ENCODE measurements at places on chromosomes 5 and 9. TPM values are rescaled to one million over a fixed set of nuclear protein-coding genes. Genes with fewer than 3 reads are reported as not detected.

The SHC3 gene
- 1.2 TPM for total RNA-seq

The TLX3 gene
- not detected for total RNA-seq

The NEUROG1 gene
- not detected for total RNA-seq

The VDAC1 gene
- total RNA-seq: 125 TPM

The PDGFRB gene
- total RNA-seq: 16.5 TPM

The CA9 gene
- total RNA-seq: 1.2 TPM

The C9orf153 gene
- total RNA-seq: not detected

The MEIKIN gene
- total RNA-seq: not detected

The MRPL41 gene
- total RNA-seq: 88.1 TPM

DNA sequence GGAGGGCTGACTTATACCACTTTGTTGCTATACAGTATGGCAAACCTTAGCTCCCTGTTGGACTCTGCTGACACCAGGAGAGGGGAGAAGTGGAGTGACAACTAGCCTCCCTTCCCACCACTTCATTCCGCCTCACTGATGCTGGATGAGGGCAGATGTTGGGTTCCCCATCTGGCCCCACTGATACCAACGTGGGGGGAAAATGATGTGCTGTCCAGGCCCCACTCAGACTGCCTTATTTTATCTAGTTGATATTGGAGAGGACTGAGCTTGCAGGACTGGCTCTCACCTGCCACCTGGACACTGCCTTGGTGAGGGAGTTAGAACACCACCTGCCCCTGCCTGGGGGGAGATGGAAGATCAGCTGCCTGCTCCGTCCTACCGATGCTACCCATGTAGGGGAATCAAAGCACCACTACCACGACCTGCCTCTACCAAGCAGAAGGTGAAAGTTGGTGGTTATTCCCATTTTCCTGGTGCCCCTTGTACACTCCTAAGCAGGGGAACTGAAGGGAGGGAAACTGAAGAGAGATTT is 292.1 kb downstream of the GADD45G start:
- no peaks in the 10 kb centered on the region for H3K36me3 ChIP-seq
- no peak overlapping the region for H3K27ac ChIP-seq
- H3K4me1 ChIP-seq: peaks cover 22% of the 10 kb centered on the region
- no peak for DNase-seq

GRCh38 chr9:81683238-81683637 is 6.1 kb downstream of the TLE1 start:
- H3K4me1 ChIP-seq: peaks cover 84% of the 10 kb centered on the region
- H3K27me3 ChIP-seq: no peaks in the 10 kb centered on the region
- peaks cover 27% of the 10 kb centered on the region for H3K36me3 ChIP-seq
- no peak for DNase-seq

- no peaks in the 10 kb centered on the region for H3K4me1 ChIP-seq
- H3K36me3 ChIP-seq: peaks cover 95% of the 10 kb centered on the region
- no peak overlapping the region for H3K4me3 ChIP-seq
- no peak overlapping the region for H3K27ac ChIP-seq
- DNase-seq: no peak
These were observed 20.5 kb upstream of the MRNIP start for GRCh38 chr5:179879003-179879689.

GRCh38 chr9:33480976-33481375 is 7.3 kb upstream of the NOL6 start:
- H3K27ac ChIP-seq: no peak overlapping the region
- no peaks in the 10 kb centered on the region for H3K36me3 ChIP-seq
- no peak for DNase-seq
- H3K4me1 ChIP-seq: no peaks in the 10 kb centered on the region
- no peaks in the 10 kb centered on the region for H3K27me3 ChIP-seq
- H3K4me3 ChIP-seq: no peak overlapping the region

- DNase-seq: no peak
- H3K27me3 ChIP-seq: no peaks in the 10 kb centered on the region
- no peak overlapping the region for H3K27ac ChIP-seq
- H3K36me3 ChIP-seq: peaks cover 8% of the 10 kb centered on the region
- no peak overlapping the region for H3K4me3 ChIP-seq
These were observed 14.5 kb downstream of the HACD4 start for GRCh38 chr9:21016701-21017491.

- H3K4me1 ChIP-seq: peaks cover 7% of the 10 kb centered on the region
- H3K36me3 ChIP-seq: no peaks in the 10 kb centered on the region
- no peak overlapping the region for H3K27ac ChIP-seq
- DNase-seq: no peak
These were observed 17.0 kb downstream of the FGFR4 start for GRCh38 chr5:177103523-177104253.

DNA sequence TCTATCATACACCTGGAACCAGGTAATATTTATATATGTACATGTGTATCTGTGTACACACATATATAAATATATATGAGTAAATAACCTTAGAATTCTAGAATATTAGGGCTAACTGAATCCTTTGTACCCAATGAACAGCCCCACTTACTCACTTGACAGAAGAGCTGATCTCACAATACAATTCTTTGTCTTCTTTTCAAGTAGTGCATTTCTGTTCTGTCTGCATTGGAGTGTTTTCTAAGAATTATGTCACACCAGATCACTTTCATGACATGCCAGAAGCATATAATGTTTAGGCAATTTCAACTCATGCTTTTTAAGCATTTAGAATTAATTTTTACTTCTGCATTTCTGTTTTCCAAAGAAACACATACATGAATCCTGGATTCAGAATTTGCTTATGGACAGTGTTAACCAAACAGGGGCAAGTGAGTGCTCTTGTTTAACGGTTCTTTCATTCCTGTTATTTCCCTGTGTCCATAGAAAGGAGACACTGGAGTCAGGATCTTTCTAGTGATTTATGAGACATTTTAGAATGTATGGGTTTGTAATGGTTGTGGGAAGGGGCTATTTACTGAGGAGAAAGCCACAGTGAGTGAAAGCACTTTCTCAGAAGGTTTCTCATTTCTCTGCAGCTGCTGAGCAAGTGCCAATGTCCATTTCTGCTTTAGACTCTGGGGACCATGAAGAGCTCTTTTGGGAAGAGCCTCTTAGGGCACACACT is 123.2 kb downstream of the RMI1 start:
- no peaks in the 10 kb centered on the region for H3K4me1 ChIP-seq
- H3K36me3 ChIP-seq: no peaks in the 10 kb centered on the region
- no peak for DNase-seq
- no peak overlapping the region for H3K4me3 ChIP-seq
- no peaks in the 10 kb centered on the region for H3K27me3 ChIP-seq

DNA sequence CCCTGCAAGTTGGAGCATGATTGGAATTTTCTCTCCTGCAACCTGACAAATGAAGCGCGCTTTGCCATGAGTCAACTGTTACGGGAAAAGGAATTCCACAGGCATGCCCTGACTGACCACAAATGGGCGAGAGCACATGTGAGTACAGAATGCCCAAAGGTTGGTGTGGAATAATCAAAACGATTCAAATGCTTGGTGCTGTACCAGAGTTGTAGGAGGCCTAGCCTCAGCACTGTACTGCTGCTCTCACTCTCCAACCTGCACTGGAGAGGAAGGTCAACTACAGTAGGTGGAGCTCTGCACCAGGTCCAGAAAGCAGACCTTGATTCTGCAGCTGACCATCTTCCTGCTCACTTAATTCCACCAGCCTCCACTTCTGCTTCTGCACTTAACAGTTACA is 406.9 kb upstream of the ACTBL2 start:
- H3K4me3 ChIP-seq: no peak overlapping the region
- no peaks in the 10 kb centered on the region for H3K36me3 ChIP-seq
- no peak overlapping the region for H3K27ac ChIP-seq
- DNase-seq: peak; percentile 63

DNA sequence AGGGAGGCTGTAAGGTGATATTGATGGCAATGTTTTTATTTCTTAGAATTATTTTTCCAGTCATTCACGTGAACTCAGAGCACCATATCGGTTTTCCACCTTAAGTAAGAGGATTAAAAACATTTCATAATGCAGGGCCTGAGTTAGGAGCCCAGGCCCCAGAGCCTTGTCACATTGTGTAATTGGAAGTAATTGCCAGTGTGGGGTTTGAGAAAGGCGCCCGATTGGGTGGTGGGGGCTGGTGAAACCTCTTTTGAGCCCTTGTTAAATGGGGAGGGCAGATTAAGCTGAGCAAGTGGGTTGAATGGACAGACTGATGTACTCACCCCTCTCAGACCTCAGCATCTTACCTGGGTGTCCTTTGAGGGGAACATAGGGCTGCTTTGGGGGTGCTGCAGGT is 116.7 kb upstream of the PITX1 start:
- DNase-seq: no peak
- no peaks in the 10 kb centered on the region for H3K27me3 ChIP-seq
- no peaks in the 10 kb centered on the region for H3K4me1 ChIP-seq
- no peaks in the 10 kb centered on the region for H3K36me3 ChIP-seq
- no peak overlapping the region for H3K4me3 ChIP-seq
- no peak overlapping the region for H3K27ac ChIP-seq

GRCh38 chr9:122475717-122476116 is 2.0 kb downstream of the OR1J1 start:
- no peak overlapping the region for H3K4me3 ChIP-seq
- H3K27me3 ChIP-seq: no peaks in the 10 kb centered on the region
- no peak for DNase-seq
- H3K4me1 ChIP-seq: no peaks in the 10 kb centered on the region

DNA sequence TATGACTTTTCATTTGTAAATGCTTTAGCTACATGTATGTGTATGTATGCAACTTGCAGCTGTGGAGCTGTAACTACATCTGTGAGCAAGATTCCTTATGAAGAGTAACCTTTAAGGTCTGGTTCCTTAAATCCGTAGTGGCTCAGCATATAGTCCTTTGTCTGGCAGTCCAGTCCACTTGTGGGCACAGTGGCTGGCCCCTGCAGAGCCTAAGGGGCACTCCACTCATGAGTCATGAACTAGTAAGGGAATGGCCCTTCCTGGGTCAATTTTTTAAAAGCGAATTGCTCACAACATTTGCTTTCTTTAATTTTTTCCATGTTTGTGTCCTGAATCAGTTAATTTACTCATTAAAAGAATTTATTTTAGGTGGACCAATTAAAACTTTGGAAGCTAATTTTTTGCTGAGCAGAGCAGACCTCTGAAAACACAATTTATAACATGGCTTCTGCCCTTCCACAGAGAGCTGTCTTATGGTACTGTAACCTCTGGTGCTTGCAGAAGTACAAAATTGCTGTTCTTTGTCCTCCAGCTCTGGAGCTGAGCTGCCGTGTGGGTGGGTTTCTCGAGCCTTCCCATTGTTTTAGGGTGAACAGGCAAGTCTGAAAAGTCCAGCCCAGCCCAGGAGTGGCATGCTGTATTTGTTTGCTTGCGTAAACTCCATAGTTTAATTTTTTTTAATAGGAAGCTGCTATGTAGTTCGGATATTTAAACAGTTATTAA is 110.1 kb downstream of the MVB12B start:
- H3K4me3 ChIP-seq: no peak overlapping the region
- no peak for DNase-seq
- H3K27ac ChIP-seq: no peak overlapping the region
- H3K27me3 ChIP-seq: no peaks in the 10 kb centered on the region

DNA sequence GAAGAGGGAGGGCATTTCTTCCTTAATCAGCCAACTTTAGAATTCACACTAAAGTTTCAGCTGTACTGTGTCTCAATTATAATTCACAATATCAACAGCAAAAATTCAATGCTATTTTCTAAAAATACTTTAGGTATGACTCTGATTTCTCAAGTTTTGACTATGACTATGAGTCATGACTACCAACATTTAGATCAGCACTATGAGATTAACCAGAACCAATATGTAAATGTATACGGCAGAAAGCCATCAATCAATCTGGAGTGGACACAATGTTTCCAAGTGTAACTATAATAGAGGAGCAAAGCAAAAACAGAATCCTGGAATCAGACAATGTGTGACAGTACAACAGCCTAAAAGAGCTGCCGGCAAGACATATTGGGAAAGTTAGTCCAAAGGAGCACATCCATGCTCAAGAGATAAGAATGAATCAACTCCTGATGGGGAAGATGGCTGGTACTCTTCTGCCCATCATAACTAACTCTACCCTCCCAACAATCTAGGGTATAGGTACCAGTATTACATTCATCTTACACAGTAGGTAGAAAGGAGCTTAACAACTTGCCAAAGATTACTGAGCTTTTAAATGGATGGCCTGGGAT is 294.4 kb downstream of the SEMA5A start:
- H3K4me1 ChIP-seq: no peaks in the 10 kb centered on the region
- H3K27me3 ChIP-seq: no peaks in the 10 kb centered on the region
- H3K27ac ChIP-seq: no peak overlapping the region
